ENCODE measurements at places on chromosomes 2 and 18. TPM values are rescaled to one million over a fixed set of nuclear protein-coding genes. Genes with fewer than 3 reads are reported as not detected.
A peak's percentile ranks its signal among the peaks of the same experiment; 100 is the strongest.

CLEC4F gene
- total RNA-seq = not detected

- DNase-seq = no peak
Observed at GRCh38 chr2:201546576-201546975, 95.0 kb downstream of the STRADB start.

GRCh38 chr2:67221266-67221665, 175.9 kb upstream of the ETAA1 start:
- DNase-seq = no peak

MALL gene
- 11.8 TPM for total RNA-seq

GRCh38 chr2:2455151-2455550, 124.1 kb upstream of the MYT1L start:
- no peak for DNase-seq

DNA sequence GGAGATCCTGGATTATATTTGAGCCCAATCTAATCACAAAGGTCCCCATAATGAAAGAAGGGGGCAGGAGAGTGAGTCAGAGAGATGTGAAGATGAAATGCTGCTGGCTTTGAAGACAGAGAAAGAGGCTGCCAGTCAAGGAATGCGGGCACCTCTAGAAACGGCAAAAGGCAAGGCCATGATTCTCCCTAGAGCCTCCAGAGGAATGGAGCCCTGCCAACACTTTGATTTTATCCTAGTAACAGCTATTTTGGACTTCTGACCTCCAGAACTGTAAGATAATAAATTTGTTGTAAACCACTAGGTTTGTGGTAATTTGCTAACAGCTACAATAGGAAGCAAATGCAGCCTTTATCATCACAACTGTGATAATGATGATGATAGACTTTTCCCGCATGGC, 32.9 kb downstream of the LBH start:
- DNase-seq = no peak

DNA sequence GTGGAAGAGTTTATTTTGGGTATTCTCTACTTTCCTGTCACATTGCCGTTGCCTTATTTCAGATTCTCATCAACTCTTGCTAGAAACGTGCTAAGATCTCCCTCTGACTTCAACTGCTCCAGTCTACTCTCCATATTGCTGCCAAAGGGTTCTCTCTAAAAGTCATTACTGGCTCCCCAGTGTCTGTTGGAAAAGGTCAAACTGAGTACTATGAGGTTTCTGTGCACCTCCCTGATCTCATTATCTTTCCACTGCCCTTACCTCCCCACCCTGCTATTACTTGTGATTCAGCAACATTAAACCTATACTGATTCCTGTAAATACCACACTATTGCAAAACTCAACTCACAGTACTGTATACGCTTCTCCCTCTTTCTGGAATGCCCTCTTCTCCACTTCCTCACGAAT, 1.9 kb upstream of the KRCC1 start:
- no peak for DNase-seq

DNA sequence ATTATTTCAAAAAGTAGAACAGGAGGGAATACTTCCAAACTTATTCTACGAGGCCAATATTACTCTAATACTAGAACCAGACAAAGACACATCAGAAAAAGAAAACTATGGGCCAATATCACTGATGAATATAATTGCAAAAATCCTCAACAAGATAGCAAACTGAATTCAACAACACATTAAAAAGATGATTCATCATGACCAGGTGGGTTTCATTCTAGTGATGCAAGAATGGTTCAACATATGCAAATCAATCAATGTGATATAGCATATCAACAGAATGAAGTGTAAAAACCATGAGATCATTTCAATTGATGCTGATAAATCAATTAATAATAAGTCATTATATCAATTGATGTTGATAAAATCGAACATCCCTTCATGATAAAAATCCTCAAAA, 22.4 kb upstream of the EML6 start:
- DNase-seq = no peak

FOXD4L1 gene
- 0.11 TPM for total RNA-seq

CCBE1 gene
- total RNA-seq = 3.2 TPM

ARHGAP28 gene
- 1.5 TPM for total RNA-seq

- DNase-seq = no peak
Observed at GRCh38 chr18:6412933-6413472, 1.7 kb downstream of the L3MBTL4 start.

CCDC141 gene
- 208 TPM for total RNA-seq

DUSP19 gene
- total RNA-seq = 11.4 TPM

GRCh38 chr2:133146893-133147292, 421.4 kb downstream of the NCKAP5 start:
- no peak for DNase-seq

POTEI gene
- total RNA-seq = not detected

B4GALT6 gene
- total RNA-seq = 5.3 TPM

ICA1L gene
- 6.5 TPM for total RNA-seq

DNA sequence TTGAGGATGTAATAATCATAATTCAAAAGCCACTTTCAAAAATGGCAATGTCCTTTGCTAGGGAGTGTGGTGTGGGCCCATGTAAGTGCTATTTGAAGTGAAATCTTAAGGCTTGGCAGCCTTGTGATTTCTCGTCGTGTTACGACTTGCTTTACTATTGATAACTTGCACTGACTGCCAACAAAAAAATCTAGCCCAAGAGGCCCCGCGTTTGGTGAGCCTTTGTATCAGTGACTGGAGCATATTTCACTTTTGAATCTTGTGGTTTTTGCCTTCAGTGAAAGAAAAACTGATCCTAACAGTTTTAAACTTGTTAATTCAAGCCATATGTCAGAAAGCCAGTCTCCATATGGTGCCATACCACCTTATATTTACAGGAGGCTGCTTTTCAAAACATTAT, 248.0 kb downstream of the TMEM182 start:
- DNase-seq = no peak

DNA sequence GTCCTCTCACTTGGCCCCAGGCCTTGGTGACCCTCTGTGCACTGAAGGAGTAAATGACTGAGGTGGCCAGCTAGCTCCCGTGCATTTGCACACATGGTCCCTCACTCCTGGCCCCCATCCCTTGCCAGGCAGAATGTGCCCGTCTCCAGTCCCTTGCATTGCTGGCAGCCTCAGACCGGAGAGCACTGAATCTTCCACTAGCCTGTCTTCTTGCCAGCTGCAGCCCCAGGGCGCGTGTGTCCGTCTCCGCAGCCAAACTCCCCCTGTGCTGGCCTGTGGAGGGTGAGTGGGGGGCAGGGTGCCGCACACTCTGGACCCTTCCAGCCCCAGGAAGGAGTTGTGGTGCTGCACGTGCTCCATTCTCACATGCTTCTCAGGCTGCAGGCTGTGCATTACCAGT, 35.9 kb downstream of the INPP4A start:
- no peak for DNase-seq

GRCh38 chr18:50268022-50268747, 1.9 kb upstream of the CFAP53 start:
- DNase-seq = peak; percentile 89

PLEKHH2 gene
- total RNA-seq = 1.3 TPM

DNA sequence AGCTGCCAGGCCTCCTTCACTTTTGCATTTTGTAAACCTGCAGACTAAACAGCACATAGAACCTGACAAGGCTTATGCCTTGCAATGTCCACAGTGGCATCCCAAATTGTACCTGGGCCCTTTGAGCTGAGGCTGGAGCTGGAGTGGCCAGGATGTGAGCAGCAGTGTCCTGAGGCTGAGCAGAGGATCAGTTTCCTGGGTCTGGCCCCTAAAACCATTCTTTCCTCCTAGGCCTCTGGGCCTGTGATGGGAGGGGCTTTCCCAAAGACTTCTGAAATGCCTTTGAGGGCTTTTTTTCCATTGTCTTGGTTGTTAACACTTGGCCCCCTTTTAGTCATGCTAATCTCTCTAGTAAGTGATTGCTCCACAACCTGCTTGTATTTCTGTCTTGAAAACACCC, 32.8 kb downstream of the FSIP2 start:
- no peak for DNase-seq

DNA sequence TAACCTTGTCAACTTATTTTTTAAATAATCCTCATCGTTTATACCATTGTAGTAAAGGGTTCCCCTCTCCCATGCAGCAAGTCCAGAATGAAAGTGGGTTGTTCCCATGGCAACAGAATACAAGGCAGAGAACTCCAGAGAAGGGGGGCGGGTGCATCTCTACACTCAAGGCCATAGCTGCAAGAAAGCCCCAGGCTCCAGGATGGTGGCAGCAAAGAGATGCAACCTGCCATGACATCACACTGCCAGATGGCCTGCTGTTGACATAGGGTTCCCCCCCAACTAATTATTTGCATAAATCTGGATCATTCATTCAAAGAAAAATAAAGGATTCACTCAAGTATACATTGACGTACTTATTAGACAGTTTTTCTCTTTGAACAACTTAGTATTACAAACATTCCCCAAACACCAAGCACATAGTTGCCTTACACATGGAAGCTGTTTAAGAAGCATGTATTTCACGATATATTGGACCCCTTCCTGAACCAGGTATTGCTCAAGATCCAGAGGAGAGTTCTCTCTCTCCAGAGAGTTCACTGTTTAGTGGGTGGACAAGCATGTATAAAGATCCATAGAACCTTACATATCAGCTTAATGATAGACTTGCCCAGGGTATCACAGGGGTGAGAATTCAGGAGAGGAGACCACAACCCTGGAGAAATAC, 87.4 kb upstream of the KLF7 start:
- no peak for DNase-seq

- DNase-seq = no peak
Observed at GRCh38 chr2:234392041-234392615, 104.8 kb downstream of the ARL4C start.

ARHGAP15 gene
- total RNA-seq = 7.0 TPM

TUBB8B gene
- total RNA-seq = not detected

DNA sequence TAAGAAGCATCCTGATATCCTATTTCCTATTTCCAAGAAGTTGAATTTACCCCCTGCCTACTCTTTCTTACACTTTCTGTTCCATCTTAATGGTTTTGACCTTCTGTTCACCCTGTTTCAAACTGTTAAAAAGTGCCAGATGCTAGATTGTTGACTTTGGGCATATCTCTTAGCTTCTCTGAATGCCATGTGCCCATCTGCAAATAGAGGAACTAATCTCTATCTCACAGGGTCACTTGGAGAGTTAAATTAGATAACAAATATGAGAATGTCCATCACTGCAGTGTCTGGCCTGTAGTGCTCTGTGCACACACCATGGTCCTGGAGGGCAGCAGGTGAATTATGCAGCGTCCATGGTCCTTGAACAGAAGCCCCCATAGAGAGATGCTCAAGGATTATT, 83.8 kb downstream of the LRATD1 start:
- DNase-seq = no peak

GRCh38 chr2:85865539-85866164, 23.1 kb downstream of the ST3GAL5 start:
- no peak for DNase-seq

All from left ventricle myocardium inferior (tissue), 1 donor.